Smooth muscle cell of bladder (primary cell): ENCODE measurements at places on chromosomes 1 and 21. TPM values are rescaled to one million over a fixed set of nuclear protein-coding genes. Genes with fewer than 3 reads are reported as not detected.

Gene OPRD1
- under 0.01 TPM in 1 of 2 replicates, not detected in the other for total RNA-seq

Gene GSTM1
- total RNA-seq = 9.0 and 9.6 TPM in 2 replicates

Gene CDCA8
- 0.74 and 1.00 TPM in 2 replicates for total RNA-seq

Gene CTSE
- not detected in 2 replicates for total RNA-seq

Gene KCNN3
- total RNA-seq = under 0.01 and 0.18 TPM in 2 replicates

Gene TMEM81
- 1.1 and 2.5 TPM in 2 replicates for total RNA-seq

Gene ZNF362
- 2.6 and 4.2 TPM in 2 replicates for total RNA-seq

Gene GBP7
- total RNA-seq = not detected in 2 replicates

Gene CD53
- total RNA-seq = not detected in 2 replicates
